RPMI8226 (cell line): ENCODE measurements at places on chromosomes 3 and 15.

DNA sequence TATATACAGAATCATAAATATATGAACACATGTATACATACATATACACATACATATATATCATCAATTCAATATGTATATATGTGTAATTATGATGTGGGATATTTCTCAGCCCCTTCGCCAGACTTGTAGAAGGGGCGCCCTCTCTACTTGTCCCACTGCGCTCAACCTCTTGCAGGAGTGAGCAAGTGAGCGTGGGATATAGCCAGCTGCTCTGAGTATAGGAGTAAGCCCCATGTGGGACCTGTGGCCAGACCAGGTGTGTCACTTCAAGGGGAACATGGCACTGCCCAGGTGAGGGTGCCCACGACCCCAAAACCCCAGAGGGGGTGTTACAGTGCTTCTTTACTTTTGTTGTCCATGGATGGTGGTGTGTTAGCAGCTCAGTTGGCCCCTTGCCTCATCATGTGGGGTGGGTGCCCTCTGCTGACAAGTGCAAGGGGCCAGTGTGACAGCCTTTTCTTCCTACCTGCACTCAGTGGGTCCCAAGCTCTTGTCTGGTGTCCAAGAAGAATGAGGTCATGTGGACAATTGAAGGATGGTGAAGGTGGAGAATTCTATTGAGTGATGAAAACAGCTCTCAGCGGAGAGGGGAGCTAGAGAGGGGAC is 304.1 kb downstream of the UNC13C start:
- no peak for DNase-seq

DNA sequence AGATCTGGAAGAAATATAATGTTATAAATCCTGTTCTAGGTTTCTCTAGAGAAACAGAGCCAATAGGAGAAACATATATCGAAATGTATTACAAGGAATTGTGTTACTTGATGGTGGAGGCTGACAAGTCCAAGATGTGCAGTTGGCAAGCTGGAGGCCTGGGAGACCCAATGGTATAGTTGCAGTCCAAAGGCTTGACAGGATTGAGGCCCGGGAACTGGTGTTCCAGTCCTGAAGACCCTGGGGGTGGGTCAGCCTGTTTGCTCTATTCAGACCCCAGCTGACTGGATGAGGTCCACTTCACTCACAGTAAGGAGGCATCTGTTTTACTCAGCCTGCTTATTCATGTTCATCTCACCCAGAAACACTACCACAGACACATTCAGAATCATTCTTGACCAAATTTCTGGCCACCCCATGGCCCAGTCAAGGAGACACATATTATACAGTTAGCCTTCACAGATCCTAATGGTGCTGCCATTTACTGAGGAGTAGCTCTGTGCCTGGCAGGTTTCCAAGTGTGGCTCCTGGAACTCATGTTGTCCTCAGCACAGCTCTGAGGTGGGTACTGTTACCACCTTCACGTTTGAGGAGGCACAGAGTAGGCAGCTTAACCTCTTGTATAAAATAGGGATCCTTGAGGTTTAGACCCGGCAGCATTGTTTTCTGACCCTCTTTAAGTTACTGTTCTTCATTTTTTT is 3.7 kb downstream of the TRAK1 start:
- no peak for DNase-seq

GRCh38 chr15:87293031-87293430 is 963.5 kb downstream of the NTRK3 start:
- no peak for DNase-seq

DNA sequence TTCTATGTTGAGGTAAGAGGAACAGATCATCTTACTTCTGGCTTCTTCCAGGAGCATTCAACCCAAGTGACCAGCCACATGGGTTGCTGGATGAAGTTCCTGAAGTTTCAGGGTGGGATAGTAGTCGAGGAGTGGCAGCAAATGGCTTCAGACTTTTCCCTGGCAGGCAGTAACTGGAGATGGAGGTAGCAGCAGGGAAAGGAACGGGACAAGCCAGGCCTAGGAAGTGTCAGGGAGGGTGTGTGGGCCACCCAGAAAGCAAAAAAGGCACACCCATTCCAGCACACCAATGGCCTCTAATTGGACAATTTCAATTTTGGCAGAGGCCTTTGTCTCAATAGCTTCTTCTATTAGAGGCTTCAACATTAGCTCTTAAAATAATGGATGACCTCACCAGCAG is 498.6 kb upstream of the ATP11B start:
- no peak for DNase-seq

- DNase-seq, result no peak
Observed at GRCh38 chr15:67124911-67125588, 59.6 kb downstream of the SMAD3 start.

DNA sequence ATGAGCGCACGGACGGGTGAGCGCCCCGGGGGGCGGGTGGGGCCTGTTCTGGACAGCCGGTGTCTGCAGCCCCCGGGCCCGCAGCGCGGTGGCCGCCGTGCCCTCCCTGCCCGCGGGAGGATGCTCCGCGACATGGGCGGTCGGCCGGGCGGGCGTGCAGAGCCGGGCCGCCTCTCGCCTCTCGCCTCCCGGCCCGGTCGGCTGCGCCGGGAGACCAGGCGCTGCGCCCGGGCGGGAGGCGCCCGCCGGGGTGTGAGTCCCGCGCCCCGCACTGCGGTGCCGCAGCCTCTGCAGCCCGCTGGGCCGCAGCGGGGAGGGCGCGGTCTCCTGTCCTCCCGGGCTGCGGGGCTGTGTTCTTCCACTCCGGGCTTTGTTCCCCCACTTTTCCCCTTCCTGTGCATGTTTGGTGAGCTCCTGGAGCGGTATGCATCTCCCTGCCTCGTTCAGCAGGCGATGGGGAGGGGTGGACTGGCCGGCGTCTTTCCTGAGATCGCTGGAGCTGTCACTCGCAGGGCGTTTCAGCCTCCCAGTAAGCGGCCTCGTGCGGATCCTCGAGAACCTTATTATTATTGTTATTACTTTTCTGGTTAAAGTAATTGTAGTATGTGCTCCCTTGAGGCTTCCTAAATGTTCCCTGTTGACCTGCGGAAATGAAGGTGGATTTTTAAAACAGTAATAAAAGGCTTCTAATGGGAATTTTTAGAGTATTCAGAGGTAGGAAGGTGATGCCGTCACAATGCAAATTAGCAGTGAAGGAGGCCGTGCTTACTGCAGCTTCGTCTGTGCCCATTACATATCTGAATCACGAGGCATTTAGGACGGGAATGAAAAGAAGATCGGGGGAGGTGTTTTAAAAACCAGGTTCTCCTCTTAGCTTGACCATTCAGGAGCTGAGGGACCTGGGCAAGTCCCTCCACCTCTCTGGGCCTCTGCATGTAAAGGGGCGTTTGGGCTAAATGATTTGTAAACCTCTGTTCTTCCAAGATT is 593 bp downstream of the TMOD2 start:
- peak; percentile 53 for DNase-seq

DNA sequence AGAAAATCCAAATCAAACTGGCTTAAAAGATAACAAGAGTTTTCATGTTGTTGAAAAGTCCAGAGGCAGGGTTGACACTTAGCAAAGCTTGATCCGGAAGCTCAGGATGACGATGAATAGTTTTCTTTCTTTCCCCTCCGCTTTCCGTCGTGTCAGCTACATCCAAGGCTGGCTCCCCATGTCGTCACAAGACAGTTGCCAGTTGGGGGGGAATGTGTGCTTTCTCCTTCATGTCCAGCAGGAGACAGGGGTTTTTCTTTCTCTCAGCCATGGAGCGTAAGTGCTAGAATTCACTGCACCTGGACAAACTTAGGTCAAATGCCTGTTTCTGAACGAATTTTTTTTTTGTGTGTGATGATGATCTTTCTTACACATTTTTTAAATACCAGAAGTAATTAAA is 273.8 kb upstream of the RGMA start:
- no peak for DNase-seq

DNA sequence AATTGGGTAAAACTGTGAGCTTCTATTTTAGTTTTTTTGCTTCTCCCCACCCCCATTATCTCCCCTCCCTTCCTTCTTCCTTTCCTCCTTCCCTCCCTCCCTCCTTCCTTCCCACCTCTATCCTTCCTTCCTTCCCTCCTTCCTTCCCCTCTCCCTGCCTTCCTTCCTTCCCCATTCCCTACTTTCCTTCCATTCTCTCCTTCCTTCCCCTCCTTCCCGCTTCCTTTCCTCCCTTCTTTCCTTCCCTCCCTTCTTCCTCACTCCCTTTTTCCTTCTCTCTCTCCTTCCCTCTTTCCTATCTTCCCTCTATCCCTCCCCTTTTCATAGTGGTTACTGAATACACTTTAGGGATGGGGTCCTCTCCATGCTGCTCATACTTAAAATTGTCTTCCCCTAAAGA is 40.4 kb upstream of the C3orf22 start:
- no peak for DNase-seq

GRCh38 chr3:54283470-54283869 is 161.1 kb downstream of the CACNA2D3 start:
- DNase-seq, result no peak
